ENCODE measurements at places on chromosomes 6 and 20.

DNA sequence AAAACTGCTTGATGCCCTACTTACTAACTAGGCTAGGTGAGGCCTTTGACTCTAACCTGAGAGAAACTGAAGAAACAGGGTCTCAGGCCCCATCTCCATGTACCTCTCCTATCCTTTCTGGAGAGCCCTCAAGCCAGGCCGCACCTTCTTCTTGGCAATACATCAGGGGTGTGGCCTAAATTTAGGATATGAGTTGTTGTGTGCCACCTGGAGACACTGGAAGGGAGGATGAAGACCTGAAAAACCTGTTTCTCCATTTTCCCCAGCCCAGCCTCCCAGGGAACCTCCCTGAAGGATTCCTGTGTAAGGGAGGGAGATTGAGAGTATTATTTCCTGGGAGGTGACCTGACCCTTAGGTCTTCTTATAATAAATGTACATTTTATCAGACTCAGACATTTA lies 3.1 kb downstream of the LY6G6D start:
- no peak for DNase-seq

DNA sequence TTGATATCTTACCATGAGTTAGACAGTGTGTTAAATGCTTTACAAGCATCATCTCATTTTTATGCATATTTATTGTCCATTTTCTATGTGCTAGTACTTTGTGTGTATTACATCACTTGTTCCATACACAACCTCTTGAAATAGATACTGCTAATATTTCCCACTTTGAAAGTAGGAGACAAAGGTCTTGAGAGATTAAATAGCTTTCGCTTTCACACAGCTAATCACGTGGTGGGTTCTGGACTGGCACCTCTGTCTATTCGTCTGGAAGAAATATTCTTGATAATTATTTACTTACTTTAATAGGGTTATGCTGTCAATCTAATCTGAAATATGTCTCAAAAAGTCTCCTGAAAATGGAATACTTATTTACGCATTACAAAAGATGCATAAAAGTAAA lies 30.2 kb downstream of the EPHA7 start:
- no peak for DNase-seq

GRCh38 chr6:133894795-133895358 lies 6.0 kb downstream of the TCF21 start:
- DNase-seq = no peak

DNA sequence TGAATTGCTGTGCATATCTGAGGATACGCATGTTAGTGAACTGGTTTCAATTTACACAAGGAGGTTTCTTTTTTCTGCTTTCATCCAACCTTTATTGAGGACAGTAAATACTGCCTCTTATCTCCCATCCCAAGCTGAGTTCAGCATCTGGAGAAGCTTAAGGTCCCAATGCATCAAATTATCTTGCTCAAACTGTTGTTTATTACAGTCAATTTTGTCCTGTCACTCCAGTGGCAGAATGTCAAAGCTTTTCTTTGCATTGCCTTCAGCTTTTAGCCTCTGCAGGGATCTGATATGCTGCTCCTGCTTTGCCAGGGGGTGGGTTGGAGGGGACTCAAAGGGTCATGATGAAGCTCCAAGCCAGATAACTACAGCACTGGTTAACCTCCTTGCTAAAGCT lies 435.4 kb upstream of the SOX4 start:
- no peak for DNase-seq

DNA sequence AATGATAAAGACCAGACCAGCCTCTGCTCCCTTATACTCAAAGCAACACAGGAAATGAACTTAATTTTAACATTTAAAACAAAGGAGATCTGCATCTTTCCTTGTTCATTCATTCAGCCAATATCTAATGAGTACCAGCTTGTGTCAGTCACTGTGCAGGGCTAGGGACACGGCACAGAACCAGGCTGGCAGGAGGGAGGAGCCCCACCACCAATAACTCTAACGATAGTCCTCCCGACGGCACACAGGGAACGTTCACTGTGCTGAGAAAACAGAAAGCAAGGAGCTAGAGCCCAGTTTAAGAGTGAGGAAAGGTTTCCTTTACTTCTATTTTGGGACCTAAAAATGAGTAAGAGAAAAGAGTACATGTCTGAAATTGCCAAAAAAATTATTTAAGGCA lies 9.9 kb downstream of the ETV7 start:
- no peak for DNase-seq

GRCh38 chr6:126176282-126176681 lies 163.6 kb upstream of the CENPW start:
- peak; percentile 44 for DNase-seq

- peak; percentile 8 for DNase-seq
These were observed 23.5 kb downstream of the RUNX2 start for GRCh38 chr6:45351667-45352066.

- DNase-seq = no peak
These were observed 3.2 kb downstream of the SULF2 start for GRCh38 chr20:47782076-47782475.

DNA sequence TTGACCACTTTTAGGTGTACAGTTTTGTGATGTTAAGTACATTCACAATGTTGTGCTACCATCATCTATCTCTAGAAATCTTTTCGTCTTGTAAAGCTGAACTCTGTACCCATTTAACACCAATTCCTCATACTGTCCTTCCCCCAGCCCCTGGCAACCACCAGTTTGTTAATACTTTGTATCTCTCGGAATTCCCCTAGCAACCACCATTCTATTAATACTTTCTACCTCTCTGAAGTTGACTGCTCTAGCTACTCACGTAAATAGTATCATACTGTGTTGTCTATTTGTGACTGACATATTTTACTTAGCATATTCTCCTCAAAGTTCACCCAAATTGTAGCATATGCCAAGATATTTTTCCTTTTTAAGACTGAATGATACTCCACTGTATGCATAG lies 82.3 kb upstream of the CLDN20 start:
- no peak for DNase-seq

- no peak for DNase-seq
These were observed 10.9 kb downstream of the FKBP1A start for GRCh38 chr20:1381753-1382591.

GRCh38 chr6:56798163-56798562 lies 155.5 kb upstream of the DST start:
- no peak for DNase-seq

- no peak for DNase-seq
These were observed 45.0 kb upstream of the GGTLC1 start for GRCh38 chr20:24033565-24033964.

GRCh38 chr6:92827104-92827503 lies 592.3 kb downstream of the EPHA7 start:
- no peak for DNase-seq

GRCh38 chr20:46214824-46215488 lies 93.3 kb downstream of the CDH22 start:
- DNase-seq = no peak

DNA sequence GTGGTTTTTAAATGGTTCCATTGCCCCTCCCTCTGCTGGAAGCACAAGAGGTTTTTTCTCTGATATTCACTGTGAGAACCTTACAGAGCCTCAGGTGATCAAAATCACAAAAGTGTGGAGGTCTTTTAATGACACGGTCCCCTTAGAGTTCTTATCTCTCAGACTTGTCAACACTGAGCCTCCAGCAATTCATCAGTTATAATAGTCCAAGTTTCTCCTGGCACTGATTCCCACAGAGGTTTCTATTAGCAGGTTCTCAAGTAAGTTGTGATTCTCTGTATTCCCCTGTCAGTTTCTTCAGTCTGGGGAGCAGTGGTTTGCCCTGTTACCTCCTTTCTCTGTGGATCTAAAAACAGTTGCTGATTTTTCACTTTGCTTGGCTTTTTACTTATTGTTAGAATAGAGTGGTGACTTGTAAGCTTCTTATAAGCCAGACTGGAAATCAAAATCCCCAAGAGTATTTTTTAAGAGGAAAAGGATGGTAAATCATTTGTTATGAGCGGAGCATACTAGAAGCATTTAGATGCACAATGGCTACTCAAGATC lies 157.4 kb upstream of the BMP5 start:
- no peak for DNase-seq

GRCh38 chr6:135675862-135676261 lies 175.6 kb upstream of the PDE7B start:
- DNase-seq = peak; percentile 75

DNA sequence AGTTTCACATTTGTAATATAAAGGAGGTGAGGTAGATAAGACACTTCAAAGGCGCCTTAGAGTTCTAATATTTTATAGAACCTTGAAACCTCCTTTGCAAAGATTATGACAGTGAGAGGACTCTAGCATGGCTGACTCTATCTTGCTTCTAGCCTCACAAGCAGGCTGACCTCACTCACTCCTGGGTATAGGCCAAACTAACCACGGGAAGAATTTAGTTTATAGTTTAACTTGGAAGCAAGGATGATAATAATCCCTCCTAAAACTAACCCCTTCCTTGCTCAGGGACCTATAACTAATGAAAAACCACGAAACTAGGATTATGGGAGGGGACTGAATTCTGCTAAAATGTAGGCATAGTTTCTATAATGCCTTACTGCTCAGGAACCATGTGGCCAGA lies 84.3 kb downstream of the FILIP1 start:
- DNase-seq = no peak

DNA sequence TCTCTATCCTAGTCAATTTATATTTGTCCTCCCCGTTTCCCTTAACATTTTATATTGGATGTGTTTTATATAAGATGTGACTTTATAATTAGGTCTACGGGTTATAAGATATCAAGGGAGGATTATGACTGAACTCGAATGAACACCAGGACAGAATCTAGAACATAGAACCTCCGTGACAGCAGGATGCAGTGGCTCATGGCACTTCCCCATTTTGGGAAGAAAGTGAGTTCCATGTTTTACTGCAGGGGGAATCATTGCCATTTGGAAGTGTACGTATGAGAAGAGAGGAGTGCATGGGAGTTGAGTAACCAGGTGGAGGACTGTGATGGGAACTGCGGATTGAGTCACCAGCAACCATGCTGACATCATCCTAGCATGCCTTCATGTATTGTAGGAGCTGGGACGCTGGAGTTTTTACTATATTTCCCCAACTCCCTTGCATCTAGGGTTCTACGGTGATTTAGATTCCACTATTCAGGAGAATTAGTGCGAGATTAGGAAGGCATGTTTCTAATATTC lies 56.1 kb upstream of the FOXC1 start:
- peak; percentile 15 for DNase-seq

DNA sequence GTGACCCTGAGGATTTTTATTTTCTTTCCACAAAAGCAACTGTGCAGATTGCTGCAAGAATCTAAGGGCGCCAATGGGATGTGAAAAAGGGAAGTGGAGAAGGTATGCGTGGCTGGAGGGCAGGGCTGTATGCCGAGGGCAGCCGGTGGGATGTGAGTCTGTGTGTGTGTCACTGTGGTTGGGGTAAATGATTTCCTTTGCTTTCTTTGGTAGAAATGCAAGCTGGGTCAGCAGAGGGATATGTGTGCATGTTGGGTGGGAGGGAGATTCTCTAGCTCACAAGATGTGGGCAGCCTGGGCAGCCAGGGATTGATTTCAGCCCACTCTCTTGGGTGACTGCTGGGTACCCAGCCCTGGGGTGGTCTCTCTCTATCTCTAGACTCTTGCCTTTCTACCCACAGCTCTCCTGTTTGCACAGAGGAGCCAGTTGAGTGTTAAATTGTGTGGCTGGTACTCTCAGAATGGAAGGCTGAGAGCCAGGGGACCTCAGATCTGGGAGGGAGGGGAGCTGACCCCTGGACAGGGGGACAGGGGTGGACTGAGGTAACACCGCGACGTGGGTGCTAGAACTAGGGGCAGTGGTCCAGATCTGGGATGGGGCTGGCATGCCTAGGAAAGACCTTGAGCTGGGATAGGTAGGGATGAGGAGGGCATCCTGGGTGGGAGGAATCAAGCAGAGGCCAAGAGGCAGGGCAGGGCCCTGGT lies 136.8 kb upstream of the RNF24 start:
- DNase-seq = peak; percentile 94

DNA sequence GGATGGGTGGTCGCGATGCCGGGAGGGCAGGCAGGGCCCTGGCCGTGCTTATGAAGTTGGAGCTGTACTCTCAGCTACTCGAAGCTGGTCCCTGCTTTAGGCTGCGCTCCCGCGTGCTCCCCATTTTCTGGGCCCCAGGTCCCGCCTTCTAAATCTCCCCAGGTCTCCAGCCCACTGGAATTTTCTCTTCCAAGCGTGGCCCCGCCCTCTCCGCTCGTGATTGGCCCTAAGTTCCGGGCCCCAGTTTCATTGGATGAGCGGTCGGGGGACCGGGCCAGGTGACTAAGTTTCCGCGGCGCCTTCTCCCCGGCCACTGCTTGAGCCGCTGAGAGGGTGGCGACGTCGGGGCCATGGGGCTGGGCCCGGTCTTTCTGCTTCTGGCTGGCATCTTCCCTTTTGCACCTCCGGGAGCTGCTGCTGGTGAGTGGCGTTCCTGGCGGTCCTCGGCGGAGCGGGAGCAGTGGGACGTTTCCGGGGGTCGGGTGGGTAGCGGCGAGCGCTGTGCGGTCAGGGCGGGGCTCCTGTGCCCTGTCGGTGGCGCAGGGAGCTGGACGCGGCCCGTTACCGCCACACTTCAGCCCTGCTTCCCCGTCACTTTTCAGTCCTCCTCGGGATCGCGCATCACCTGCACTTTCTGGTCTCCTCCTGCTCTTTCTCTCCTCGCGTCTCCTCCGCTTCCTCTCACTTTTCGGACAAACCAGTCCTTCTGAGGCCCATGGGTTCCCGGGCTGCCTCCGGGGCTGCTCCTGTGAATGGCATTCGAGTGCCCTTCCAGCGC lies at the start of gene MICA:
Gene MICA, plus strand, starts transcription at position 313 of the 778 bp plus-strand sequence. Its CDS starts 38 bp downstream, at position 351.
- DNase-seq = peak; percentile 82

DNA sequence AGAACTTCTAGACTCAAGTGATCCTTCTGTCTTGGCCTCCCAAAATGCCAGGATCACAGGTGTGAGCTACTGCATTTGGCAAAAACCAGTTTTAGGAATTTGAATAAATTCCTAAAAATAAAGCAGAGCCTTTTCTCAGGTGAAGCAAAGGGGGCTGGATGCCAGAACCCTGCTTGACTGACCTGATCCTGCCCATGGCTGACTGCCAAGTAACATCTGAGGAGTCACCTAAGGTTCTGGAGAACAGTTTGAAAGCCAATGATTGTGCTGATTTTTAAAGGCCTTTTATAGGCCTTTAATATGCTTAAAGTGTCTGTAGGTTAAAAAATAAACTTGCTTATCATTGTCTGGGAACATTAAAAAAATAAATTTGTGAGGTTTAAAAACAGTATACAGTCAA lies 14.1 kb upstream of the ZSCAN12 start:
- DNase-seq = no peak

DNA sequence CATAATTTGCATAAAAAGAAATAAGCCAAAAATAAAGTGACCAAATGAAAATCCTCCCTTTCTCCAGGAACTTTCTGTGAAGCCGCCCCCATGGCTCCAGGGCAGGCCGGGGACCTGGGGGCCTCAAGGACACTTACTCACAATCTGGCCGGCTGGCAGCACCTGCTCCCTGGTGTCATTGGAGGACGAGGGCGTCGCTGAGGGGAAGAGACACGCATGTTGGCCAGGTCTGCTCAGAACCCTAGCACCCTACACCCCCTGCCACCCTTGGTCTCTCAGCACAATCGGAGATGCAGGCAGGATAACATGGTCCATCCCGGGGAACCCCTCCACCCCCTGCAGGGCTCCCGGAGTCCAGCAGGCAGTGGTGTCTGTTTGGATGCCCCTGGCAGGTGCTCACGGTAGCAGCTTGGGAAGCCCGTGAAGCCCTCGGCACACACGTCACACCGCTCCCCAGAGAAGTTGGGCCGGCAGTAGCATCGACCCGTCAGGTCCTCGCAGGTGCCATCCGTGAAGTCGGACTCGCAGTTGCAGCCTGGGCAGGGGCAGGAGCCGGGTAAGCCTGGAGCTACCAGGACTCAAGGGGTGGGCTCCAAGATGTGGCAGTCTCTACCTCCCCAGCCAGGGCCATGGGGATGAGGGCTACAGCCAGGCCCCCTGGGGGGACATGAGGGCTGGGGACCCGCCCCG lies 21.3 kb downstream of the LAMA5 start:
- DNase-seq = no peak

Data from common myeloid progenitor, CD34-positive (primary cell).